ENCODE measurements at places on chromosomes 5 and 9.

DNA sequence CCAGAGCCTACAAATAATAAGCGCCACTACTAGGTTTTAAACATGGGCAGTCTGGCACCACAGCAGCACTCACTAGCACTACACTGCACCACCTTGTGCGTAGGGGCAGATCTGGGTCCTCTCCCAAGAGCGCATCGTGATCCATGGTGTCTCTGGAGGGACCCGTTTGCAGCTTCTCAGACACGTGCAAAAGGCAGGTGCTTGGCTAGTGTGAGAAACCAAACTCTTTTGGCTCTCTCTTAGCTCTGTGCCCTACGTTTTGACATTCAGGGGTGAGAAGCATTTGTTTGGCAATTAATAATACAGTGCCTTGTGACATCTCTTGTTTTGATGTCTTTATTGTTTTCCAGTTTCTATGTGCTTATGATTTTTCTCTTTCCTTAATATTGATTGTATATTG is 75.4 kb upstream of the EGFLAM start:
- DNase-seq: no peak

DNA sequence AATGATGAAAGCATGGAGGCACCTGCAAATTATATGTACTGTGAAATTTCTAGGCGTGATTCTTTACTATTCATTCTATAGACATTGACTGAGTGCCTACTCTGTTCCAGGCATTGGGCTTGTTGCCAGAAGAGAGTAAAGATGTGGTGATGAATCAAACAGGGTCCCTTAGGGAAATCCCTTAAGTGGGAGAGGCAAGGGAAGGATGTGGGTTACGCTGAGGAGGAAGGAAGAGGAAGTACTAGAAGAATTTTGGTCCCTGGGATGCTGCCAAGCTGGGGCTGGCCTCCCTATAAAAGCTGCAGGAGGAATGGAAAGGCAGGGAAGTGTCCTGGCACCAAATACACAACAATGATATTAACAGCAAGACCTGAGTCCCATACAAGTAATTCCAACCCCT is 76.7 kb upstream of the SPOCK1 start:
- DNase-seq: no peak

GRCh38 chr5:10354048-10354872 is 765 bp downstream of the MARCHF6 start:
- DNase-seq: no peak

DNA sequence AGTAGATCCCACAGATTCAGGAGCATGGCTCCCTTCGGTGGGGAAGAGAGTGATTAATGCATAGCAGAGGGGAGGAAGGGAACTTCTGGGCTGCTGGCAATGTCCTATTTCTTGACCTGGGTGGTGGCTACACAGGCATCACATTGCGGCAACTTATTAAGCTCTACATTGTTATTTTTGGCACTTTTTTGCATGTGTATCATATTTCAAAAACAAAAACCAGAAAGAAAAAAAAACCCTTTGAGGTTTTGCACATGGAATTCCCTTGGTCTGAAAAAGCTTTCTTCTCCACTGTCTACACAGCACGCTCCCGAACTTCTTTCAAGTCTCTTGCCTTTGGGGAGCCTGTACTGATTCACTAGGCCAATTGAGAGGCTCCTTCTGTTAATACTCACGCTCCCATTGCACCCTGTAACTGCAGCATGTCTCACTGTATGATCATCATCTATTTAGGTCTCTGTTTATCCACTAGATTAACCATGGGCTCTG is 25.1 kb downstream of the CEMIP2 start:
- no peak for DNase-seq

DNA sequence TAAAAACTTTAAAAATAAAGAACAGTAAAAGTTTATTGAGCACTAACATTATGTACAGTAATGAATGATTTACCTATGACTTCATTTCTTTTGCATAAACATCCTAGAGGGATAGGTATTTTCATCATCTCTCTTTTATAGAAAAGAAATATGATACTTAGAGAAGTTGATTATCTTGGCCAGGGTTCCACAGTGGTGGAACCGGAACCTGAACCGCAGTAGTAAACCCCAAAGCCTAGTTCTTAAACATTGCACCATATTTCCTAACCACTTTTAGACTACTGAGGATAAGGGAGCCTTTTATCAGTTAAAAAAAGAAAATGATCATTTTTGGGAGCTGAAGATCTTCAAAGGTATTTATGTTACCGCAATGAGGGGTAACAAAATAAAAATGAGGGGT is 205.7 kb upstream of the SGCD start:
- no peak for DNase-seq

DNA sequence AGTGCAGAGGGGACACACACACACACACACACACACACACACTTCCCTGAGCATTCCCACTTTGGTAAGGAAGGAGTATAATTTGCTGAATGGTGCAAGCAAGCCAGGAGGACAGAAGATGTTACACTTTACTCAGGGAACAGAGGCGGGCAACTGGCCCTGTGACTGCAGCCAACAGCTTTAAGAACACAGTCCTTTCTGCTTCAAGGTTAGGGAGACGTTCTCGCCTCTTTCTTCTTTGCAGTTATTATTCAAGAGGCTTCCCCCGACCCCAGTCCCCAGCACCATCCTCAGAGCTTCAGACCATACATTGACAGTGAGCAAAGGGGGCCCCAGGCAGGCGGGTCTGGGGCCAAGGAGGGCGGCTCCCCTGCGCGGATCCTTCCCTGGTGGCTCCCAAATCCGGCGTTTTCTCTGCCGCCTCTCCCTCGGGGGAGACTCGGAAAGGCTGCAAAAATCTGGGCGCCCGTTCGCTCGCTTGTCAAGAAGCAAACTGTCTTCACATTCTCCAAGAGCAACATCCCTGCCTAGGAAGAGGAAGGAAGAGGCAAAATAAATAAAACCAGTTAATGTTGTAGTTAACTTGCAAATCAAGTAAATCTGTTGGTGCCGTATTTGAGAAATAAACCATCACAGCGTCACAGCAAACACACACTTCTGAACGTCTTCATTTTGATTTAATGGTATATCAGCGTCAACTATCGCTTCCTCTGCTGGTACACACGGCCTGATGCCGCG is 3.8 kb upstream of the LHX2 start:
- DNase-seq: no peak

- DNase-seq: no peak
These were observed 46.6 kb downstream of the TMEM252 start for GRCh38 chr9:68493958-68494577.
